Nucleus accumbens (tissue), 56 donors: ENCODE measurements at places on chromosomes 3 and 15.

DNA sequence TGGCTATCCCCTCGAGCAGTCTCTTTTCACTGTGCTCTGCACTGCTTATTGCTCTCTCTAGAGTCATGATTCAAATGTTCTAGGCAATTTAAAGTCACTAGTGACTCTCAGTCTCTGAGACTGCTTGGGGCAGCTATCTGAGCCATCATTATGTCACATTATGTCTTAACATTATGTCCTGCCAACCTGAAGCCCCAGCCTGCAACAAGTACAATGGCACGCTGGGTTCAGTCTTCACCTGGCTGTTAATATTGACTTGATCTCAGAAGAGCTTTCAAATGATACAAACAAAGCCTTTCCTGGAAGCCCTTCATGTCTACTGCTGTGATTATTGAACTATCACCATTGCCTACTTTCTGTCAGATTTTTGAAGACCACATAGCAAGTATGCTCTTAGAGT, 128.1 kb upstream of the GRM7 start:
- DNase-seq, result no peak

GRCh38 chr3:171506743-171507319, 46.6 kb upstream of the TNIK start:
- no peak for DNase-seq

DNA sequence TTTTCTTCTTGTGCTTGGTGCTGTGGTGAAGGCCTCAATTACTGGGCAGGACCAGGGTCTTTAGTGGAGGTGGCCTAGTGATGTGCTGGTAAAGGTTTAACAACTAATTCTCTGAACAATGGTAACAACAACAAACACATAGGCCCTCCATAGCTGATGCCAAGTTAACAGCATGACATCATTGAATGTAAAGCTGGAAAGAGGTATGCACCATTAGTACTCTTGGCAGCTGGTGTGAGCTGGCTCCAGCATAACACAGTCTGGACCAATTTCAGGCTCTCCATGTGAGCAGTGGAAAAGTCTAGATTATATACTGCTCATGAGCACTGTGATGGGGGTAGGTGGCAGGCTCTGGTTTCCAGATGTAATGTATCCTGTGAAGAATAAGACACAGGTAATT, 61.8 kb downstream of the SLC7A14 start:
- no peak for DNase-seq

- DNase-seq, result no peak
Measured at GRCh38 chr3:28698706-28699105, 350.1 kb upstream of the AZI2 start.

- DNase-seq, result no peak
Measured at GRCh38 chr3:73530022-73530396, 94.7 kb downstream of the PDZRN3 start.

GRCh38 chr15:41486286-41486685, 7.4 kb upstream of the ITPKA start:
- DNase-seq, result no peak

DNA sequence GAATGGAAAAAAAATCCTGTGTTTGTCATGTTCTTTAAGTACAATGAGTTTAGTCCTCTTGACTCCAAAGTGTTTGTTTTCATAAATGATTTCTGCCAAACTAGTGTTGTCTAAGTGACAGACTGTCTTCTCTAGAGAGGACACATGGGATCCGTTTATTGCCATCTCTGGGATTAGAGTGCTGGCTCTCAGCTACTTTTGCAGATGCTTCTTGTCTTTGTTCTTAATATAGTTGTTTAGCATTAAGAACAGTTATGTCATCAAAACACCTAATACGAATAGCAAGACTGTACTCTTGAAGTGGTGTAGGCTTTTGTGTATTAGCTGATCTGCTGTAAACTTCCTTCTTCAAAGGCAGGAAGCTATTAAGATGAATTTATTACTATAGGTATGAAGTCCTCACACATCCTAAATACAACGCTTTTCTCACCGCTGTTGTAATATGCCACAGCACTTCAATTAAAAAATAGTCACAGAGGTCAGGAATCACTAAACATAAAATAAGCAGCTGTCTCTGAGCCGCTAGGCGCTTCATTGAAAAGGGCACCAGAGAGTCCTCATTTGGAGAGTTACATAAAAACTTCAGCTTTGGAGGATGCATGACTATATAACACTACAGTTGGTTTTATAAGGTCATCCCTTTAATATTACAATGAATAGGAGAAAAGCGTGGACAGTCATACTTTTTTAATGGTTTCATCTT, 128.3 kb upstream of the ZNF385D start:
- DNase-seq, result no peak
